ENCODE measurements at places on chromosomes 2 and 18.

DNA sequence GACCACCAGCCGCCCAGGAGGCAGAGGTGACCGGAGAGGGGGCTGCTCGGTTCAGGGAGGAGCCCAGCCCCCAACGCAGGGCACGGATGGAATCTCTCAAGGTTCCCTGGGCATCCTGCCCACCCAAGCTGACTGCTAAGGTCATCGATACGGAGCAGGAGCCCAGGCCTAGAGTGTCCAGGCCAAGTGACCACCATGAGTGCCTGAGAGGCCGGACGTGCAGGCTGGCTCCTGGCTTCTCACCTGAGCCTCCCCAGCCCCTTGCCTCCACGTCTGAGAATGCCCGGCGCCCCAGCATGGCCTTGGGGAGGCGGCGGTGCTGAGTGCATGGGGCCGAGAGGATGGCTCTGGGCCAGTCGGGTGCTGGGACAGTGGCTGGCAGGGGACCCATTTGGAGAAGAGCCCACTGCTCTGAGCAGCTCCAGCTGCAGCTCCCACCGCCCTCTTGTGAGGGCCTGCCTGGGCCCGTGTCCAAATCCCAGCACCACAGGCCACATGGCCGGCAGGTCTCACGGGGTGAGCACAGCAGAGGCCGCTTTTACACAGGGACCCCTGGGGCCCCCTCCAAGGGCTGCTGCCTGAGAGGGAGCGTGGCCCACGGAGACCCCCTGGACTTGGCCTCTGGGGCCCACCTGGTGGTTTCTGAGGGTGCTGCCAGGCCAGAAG is 102.8 kb upstream of the CTDP1 start:
- no peak for DNase-seq

DNA sequence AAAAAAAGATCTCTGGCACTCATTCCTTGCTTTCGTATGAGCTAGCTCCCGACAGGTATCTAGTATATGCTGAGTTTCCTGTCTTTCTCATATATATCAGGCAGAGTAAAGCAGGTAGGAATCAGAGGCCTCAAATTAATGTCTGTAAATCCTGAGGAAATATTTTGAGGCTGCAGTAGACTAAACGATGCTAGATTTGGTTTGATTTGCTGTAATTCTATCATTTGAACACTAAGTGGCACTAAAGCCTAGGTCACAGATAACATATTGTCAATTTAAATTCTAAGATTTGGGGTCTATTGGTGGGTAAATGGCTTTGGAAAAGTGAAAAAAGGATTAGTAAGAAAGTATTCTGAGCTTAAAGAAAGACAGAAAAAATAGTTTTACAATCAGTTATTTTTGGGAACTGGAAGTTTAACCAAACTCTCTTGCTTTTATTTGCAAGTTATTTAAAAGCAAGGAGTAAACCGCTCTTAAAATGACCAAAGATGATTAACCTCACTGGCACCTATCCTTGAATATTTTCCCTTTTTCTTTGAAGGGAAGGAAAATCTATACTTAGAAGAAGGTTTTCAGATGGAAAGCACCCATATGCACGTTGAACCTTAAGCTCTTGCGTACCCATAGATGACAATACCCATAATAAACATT is 37.6 kb upstream of the SLC4A10 start:
- no peak for DNase-seq

- no peak for DNase-seq
These were observed 993.6 kb upstream of the NXPH2 start for GRCh38 chr2:139773720-139774277.

GRCh38 chr2:71282493-71282892 is 49.1 kb upstream of the ZNF638 start:
- no peak for DNase-seq

GRCh38 chr2:74253306-74253970 is 55.0 kb downstream of the MTHFD2 start:
- DNase-seq, result no peak

GRCh38 chr2:238128534-238129001 is 9.9 kb upstream of the KLHL30 start:
- no peak for DNase-seq

- DNase-seq, result no peak
These were observed 51.4 kb downstream of the REEP1 start for GRCh38 chr2:86285981-86286380.

GRCh38 chr2:232441147-232441651 is 14.8 kb upstream of the ALPI start:
- DNase-seq, result no peak

DNA sequence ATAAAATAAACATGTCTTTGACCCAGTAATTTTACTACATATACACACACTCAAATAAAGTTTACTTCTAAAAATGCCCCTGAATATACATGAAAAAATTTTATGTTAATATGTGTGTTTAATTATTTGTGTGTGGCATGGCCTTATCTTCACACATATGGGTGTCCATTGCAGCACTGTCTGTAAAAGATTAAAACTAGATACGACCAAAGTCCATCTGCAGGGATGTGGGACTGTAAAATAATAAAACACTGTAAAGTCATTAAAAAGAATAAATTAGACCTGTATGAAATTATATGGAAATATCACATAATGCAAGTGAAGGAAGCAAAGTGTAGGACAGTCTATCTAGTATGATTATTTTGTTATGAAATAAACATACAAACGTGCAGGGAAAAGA is 337.3 kb downstream of the RND3 start:
- no peak for DNase-seq

GRCh38 chr2:38080346-38080745 is 4.4 kb upstream of the CYP1B1 start:
- no peak for DNase-seq

DNA sequence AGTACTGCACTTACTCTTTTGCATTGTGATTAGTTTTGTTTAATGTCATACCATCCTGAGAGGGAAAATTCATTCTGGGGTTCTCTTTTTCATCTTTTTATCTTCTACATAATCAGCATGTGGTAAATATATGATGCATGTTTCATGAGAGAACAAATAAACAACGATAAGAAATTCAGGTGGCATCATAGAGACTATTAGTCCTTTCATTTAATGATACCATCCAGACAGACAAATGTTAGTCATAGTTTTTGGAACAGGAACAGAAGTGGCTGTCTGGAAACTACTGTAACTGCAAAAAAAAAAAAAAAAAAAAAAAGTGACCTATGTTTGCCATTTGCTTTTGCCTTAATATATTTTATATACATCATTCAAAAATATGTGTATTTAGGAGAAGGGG is 761.0 kb downstream of the EPHA4 start:
- no peak for DNase-seq

DNA sequence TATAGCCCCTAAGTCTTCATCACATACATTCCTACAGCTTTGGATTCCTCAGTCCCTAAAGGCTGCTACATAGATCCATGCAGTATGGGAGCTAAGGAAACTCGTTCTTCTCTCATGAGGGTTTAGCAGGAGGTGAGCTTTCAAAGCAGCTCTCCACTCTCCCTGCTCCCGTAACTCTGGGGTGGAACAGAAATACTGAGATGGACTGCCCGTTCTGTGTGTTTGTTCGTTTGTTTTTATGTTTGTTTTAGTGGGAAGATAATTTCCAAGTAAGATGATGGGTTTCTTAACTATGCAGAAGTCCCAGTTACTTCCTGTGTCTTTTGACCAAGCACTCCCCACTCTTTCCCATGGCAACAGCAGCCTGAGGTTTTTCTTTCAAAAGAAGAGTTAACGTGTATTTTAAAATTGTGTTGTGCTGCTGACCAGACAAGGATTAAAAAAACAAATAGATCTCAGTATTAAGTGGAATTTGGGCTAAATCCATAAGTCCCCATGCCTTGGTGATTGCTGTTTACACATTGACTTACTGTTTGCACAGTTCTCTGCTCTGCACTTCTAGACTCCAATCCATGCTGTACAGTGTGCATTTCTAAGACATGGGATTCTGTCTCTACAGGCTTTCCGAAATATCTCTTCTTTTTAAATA is 156.4 kb upstream of the SH3BP4 start:
- DNase-seq, result no peak

- no peak for DNase-seq
These were observed 35.0 kb upstream of the AGAP1 start for GRCh38 chr2:235458839-235459273.

DNA sequence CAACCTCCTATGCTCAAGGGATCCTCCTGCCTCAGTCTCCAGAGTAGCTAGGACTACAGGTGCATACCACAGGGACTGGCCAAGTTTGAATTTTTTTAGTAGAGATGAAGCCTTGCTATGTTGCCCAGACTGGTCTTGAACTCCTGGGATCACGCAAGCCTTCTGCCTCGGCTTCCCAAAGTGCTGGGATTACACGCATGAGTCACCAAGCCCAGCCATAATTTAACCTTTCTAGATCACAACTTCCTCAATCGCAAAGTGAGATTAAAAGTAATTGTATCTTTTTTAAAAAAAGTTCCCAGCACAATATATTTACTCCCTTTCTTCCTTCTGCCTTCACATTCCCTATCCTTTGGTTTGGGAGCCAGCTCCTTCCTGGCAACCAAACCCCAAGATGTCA is 5.8 kb upstream of the PPP1CB start:
- no peak for DNase-seq

DNA sequence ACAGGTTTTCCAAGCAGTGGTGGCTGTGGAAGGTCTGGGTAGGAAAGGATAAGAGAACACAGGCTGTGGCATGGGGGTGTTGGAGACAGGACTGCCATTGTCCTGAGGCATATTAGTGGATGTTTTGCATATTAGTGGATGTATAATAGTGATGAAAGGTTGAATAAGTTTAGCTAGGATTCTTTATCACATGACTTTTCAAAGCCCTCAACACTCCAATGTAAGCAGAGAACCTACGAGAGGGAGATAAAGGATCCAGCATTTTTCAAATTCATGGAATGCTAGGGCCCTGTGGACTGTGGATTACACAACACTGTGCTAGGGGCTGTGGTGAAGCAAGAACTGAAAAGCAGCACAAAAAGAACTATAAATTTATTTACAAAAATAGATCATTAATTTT is 63.2 kb downstream of the POLE4 start:
- peak; percentile 46 for DNase-seq

DNA sequence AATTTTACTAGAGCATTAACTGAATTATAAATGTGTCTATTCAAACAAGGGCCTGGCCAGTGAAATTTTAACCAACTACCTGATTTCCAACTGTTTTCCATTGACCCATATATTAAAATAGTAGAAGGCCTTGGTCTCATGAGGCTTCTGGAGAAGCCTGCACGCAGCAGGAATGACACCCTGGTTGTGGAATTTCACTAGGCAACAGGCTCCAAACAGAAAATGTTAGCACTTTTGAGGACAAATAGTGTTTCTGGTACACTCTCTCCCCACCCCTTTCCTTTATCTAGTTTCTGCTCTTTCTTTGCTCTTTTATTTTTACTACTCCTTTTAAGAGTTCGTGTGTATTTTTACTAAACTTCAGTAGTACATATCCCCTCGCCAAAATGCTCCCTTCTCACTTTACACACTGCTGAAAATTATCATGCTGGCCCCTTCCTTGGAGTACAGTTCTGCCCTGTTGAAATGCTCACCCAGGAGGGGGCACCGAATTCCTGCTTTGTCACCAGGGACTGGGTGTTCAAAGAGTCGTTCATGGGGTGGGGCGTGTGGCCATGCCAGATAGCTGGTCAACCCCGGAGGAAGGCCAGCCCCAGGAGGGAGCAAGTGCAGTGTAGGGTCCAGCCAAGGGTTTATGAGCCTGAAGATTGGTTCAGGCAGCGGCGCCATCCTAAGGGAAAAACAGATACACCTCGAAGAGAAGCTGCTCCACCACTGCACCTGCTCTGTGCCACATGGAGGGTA is 22.1 kb upstream of the COL6A3 start:
- no peak for DNase-seq

GRCh38 chr2:4049463-4049862 is 346.1 kb downstream of the DCDC2C start:
- DNase-seq, result no peak

DNA sequence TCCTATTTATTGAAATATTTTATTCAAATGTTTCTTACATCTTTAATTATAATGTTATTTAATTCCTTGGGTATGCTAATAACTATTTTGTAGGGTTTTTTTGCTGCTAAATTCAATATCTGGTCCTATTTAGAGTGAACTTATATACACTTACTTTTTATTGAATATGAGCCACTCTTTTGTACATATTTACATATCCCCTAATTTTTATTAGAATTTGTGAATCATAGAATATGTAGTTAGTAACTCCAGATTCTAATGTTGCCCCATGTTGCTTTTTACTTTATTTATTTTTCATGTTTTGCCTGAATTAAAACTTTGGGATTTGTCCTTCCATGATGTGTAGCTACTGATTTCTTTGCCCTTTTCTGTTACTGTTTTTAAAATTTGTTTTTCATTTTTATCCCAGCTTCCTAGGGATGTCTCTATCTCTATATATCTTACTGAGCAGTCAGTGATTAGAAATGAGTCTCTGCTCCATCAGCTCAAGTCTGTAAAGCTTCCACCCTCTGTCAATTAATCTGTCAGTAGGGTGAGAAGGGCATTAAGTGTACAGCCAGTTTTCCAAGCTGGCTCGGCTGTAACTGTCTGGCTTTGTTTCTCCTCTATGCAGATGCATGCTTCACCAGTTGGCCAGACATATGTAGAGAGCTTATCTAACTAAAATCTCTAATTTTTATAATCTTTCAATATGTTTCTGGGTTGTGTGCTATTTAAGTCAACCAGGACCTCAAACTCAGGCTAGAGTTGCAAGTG is 256.9 kb downstream of the CDH19 start:
- DNase-seq, result no peak

DNA sequence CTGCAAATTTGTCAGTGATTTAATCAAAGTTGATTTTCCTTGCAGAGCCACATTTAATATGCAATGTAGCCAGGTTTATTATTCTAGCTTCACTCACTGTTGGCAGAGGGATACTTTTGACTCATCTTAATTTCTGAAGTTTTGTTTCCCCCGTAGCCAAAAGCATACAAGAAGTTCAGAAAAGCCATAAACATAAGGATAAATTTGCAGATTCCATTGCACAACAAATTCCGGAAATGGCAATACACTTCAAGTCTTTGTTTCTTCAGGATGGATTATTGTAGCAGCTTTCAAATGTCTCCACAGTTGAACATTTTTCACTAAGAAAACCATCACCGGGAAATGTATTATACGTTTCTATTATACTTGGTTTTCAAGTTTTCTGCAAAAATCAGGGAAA is 88.0 kb upstream of the ZCCHC2 start:
- no peak for DNase-seq

DNA sequence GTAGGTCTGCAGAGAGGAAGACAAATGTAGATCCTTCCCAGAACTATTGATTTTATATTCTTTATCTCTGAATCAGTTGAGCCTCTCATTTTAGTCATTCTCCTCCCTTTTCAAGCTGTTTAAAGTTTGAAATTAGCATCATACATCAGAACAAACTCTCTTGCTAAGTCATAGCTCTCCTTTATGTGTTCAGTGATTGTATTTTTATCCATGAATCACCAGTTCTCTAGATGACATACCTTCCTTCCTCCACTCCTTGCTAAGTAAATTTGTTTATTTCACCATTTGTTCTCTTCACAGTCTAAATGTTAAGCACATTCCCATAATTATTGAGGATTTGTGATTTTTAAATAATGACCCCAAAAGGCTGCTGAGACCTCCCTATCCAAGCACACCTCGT is 63.5 kb upstream of the RAPGEF4 start:
- no peak for DNase-seq
